ENCODE measurements at places on chromosomes 7 and 10.

DNA sequence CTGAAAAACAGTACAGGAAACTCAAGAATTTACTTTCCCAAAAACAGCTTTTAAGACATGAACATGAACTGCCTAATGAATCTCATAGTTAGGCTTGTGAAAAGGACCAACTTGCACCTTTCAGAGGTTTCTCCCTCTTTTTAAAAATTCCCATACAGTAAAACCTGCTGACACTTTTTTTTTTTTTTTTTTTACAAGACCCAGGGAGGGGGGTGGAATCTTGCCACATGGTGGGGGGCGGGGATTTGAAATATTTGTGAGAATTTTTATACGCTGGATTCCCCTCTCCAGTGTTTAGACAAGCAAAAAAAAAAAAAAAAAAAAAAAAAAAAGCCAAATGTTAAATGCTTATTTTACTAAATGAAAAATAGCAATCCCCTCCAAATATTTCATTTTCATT, 57.4 kb downstream of the HIBADH start:
- DNase-seq: no peak

GRCh38 chr7:79281426-79281825, 172.0 kb downstream of the MAGI2 start:
- no peak for DNase-seq

- DNase-seq: no peak
These were observed 11.6 kb downstream of the ATP6V0E2 start for GRCh38 chr7:149885191-149886017.

- no peak for DNase-seq
These were observed 42.5 kb downstream of the ACBD5 start for GRCh38 chr10:27197980-27198620.

DNA sequence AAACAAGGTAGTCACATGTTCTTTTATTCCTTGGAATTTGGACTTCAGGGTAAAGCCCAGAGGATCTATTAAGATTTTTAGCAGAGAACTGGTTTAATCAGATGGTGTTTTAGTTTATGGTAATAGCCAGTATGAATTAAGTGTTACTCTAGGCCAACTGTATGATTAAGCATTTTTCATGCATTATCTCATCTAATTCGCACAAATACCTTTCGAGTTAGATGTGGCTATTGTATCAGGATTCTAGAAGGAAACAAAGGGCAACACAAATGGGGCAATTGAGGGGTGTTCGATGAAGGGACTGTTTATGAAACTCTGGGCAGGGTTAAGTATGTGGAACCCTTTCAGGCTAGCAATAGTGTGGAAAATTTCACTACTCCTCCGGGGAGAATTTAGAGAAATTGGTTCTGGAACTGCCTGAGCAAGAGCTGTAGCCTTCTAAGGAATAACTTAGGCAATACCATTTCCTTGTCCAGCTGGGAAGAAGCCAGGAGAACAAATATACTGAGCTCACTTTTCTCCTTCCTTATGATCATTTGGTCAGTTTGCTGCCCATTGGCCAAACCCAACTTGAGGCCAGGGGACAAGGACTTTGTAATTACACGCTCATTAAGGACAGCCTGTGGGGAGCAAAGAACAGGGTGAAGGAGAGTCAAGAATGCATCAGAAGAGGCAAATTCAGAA, 319.0 kb upstream of the FZD1 start:
- no peak for DNase-seq

DNA sequence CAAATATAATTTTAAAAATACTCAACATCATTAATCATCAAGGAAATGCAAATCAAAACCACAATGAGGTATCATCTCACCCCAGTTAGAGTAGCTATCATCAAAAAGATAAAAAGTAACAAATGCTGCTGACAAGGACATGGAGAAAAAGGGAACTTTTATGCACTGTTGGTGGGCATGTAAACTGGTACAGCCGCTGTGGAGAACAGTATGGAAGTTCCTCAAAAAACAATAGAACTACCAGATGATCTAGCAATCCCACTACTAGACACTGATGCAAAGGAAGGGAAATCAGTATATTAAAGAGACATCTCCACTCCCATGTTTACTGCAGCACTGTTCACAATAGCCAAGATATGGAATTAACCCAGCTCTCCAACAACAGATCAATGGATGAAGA, 384.5 kb downstream of the PLXDC2 start:
- no peak for DNase-seq

DNA sequence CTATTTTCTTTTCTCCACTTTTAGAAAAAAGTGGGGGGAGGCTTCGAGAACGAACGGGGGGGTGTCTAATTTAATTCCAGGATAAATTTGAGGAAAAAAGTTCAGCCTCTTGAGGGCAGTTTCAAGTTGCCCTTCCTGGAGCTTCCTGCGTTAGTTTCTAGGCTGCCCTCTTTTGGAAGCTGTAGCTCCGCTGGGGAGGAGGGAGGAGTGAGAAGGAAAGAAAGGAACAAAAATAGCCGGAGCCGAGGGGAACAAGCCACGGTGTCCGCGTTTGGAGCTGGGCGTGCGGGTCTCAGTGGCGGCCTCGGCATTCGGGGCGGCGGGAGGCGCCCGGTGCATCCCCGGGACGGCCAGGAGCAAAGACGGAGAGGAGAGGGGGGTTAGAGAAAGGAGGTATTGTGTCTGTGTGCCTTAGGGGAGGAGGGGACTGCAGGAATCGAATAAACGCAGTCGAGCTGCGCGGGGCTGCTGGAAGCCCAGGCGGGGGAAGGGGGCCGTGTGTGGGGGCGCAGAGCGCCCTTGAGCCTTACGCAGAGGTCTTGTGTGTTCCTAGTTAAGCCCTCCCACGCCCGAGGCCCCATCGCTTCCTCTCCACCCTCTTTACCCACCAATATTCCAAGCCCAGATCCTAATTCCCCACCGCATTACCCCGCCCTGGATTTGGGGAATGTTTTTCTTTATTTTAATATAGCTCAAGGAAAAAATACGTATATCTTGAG, 2.0 kb upstream of the TNRC18 start:
- no peak for DNase-seq

GRCh38 chr7:102165136-102165535, 121.5 kb upstream of the SH2B2 start:
- no peak for DNase-seq

DNA sequence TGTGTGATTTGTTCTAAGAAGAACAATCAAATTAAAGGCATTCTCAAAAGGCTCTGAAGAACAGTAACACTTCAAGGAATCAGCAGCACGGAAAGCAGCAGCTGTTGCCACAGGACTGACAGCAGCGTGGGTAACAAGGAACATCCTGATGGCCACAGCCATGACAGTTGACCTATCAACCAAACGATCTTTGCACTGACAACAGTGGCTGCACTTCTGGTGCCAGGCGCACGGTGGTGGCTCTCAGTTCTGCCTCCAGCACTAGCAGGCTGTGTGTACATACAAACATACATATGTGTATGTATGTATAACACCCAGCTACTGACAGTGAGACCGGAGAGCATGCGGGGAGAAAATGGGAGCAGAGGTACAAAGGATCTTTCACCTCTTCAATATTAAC, 114.1 kb downstream of the ZFAND4 start:
- no peak for DNase-seq

DNA sequence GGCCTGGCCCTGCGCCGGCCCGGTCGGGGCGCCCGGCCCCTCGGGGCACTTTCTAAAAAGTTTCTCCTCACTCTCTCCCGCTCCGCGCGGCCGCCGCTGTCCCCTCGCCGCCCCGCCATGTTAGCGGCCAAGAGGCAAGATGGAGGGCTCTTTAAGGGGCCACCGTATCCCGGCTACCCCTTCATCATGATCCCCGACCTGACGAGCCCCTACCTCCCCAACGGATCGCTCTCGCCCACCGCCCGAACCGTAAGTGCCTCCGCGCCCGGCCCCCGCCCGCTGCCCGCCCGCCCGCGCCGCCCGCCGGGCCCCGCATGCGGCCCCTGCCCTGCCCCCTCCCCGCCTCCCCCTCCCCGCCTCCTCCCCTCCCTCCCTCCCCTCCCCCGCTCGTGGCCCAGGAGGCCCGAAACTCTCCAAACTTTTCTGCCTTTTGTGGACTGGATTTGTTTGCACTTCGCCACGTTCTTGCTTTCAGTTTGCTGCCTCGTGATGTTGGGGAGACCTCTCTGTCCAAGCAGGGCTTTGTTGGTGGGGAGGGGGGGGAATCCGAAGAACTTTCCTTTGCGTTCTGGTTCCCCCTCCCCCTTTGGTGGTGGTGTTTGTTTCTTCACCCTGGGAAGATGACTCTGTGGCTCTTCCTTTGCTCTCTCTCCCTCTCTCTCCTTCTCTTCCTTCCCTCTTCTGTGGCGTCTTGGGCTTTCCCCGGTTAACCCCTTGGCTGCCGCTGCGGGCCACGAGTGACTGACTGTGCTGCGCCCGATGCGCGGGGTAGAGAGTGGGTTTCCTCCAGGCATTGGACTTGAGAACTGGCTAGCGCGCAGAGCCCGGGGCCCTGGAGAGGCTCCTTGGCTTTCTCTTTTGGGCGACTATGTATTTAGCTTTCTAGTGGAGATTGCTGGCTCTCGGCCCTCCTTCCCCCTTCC, 1.6 kb downstream of the TCF7L2 start:
- no peak for DNase-seq

DNA sequence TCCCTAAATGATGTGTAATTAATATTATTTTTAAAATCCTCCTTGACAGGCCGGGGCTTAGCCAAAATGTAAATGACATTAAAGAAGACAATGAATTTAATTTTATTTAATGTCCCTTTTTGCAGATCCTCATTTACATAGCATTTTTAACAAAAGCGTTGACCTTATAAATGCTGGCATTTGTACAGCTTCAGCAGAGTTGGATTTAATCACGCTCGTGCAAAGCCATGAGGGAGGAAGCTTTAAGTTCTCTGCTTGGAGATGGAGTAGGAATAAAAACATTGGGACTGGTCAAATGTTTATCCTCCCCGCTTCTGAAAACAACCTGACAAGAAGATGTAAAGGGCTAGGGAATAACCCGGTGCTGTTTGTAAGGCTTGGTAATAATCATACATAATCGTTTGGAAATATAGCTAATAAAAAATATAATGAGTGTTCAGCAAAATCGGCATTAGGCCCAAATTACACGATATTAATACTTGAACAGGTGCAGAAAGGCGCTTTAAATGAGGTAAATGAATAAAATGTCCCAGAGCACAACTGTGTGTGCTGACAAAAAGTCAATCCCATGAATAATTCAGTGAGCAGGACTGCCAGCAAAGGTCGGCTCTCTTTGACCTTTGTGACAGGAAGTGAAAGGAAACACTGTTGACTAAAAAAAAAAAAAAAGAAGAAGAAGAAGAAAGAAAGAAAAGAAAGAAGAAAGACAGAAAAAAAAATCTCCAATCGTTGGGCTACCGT, 11.5 kb downstream of the EBF3 start:
- no peak for DNase-seq

- no peak for DNase-seq
These were observed 1.5 kb downstream of the MDFIC start for GRCh38 chr7:114923403-114923713.

GRCh38 chr7:107998150-107998549, 4.8 kb downstream of the LAMB1 start:
- no peak for DNase-seq

DNA sequence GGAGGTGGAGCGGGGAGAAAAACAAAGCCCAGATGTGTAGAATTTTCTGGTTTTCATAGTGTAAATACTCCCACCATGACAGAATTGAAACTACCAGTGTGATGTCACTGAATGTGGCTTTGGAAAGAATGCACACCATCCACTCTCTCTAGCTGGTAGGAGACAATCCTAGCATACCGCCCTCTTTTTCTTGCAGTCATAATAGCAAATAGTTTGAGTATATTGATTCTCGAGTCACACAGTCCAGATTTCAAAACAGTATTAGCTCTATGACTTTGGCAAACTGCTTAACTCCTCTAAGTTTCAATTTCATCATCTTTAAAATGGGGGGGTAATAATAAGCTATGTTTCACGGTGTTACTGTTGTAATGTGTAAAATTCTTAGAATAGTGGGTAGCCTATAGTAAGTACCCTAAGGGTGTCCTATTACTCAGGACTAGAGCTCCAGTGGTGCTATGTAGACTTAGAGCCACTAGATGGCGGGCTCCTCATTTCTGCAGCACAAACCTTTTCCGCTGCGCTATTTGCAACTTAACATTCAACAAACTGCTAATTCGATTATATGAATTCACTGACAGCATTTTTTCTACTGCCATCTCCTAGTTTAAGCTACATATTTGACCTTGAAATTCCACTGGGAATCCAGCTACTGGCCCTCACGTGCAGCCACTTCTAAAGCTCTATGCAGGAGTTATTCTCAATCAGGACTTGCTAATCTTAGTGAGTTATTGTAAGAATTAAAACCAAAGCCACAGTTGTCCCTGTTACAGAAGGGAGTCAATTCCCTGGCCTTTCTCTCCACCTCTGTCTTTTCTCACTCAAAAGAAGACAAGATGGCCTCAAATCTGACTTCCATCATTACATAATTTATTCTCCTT, 18.7 kb downstream of the TAS2R40 start:
- peak; percentile 50 for DNase-seq

GRCh38 chr7:156650042-156650441, 9.5 kb downstream of the RNF32 start:
- no peak for DNase-seq

DNA sequence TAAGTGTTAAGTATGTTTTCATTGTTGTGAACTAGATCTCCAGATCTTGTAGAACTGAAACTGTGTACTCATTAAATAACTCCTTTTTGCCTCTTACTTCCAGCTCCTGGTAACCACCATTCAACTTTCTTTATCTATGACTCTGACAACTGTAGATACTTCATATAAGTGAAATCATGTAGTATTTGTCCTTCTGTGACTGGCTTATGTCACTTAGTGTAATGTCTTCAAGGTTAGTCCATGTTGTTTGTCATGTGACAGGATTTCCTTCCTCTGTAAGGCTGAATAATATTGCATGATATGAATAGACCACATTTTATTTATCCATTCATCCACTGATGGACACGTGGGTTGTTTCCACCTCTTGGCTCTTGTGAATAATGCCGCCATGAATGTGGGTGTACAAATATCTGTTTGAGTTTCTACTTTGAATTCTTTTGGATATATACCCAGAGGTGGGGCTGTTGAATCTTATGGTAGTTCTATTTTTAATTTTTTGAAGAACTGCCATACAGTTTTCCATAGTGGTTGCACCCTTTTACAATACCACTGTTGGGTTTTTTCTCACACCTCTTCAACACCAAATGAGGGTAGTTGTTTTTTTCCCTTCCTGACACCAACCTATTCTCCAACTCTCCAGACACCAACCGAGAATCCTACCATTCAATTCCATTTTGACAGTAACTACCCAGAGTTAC, 10.7 kb upstream of the FMC1 start:
- no peak for DNase-seq

GRCh38 chr7:979886-980571, 3.0 kb upstream of the CYP2W1 start:
- DNase-seq: no peak

- DNase-seq: no peak
These were observed 28.5 kb upstream of the LRRC72 start for GRCh38 chr7:16498122-16498521.

DNA sequence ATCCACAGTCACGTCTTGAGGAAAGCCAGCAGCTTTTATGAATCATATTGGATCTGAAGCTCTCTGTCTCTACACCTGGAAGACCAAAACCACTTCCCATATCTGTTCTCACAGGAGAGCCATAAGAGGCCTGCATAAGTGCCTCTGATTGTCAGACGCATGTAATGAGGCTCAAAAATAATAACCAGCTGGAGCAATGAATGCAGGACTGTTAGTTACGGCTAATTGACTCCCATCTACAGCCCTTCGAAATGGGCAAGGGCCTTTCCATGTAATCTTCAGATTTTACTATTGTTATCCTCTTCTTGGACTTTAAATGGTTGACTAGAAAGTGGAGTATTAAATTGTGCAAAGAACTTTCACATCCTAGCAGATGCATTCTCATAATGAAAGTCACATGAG, 4.4 kb upstream of the SEMA3C start:
- DNase-seq: no peak

- DNase-seq: no peak
These were observed 202.3 kb upstream of the LRRN3 start for GRCh38 chr7:110888641-110889040.

- DNase-seq: no peak
These were observed 348.6 kb upstream of the COBL start for GRCh38 chr7:51665045-51665780.
